Naive B cell (primary cell): ENCODE measurements at places on chromosomes 7 and 10. TPM values are rescaled to one million over a fixed set of nuclear protein-coding genes. Genes with fewer than 3 reads are reported as not detected.

Gene EVX1
- not detected for polyA plus RNA-seq

Gene FAM25A
- polyA plus RNA-seq = not detected

Gene OPN1SW
- not detected for polyA plus RNA-seq

Gene OGDHL
- polyA plus RNA-seq = not detected

Gene ZMIZ2
- 22.8 TPM for polyA plus RNA-seq

Gene LLCFC1
- not detected for polyA plus RNA-seq

Gene HOXA6
- not detected for polyA plus RNA-seq

Gene XRCC2
- 1.2 TPM for polyA plus RNA-seq

Gene RSU1
- 102 TPM for polyA plus RNA-seq

Gene PIP4K2A
- polyA plus RNA-seq = 31.9 TPM

Gene PALD1
- 0.56 TPM for polyA plus RNA-seq

Gene ARMC3
- not detected for polyA plus RNA-seq

Gene PTPRN2
- 3.5 TPM for polyA plus RNA-seq

Gene FBXL13
- polyA plus RNA-seq = 1.8 TPM

Gene SH2D4B
- polyA plus RNA-seq = not detected

Gene PRPF18
- polyA plus RNA-seq = 38.7 TPM

Gene SEMA3D
- polyA plus RNA-seq = not detected

Gene CLDN12
- polyA plus RNA-seq = 0.60 TPM

Gene SFXN2
- polyA plus RNA-seq = 14.1 TPM

Gene IGFBP3
- polyA plus RNA-seq = not detected

Gene MIOS
- 37.5 TPM for polyA plus RNA-seq

Gene CCL24
- polyA plus RNA-seq = not detected
